ENCODE measurements at places on chromosomes 11 and 22.

DNA sequence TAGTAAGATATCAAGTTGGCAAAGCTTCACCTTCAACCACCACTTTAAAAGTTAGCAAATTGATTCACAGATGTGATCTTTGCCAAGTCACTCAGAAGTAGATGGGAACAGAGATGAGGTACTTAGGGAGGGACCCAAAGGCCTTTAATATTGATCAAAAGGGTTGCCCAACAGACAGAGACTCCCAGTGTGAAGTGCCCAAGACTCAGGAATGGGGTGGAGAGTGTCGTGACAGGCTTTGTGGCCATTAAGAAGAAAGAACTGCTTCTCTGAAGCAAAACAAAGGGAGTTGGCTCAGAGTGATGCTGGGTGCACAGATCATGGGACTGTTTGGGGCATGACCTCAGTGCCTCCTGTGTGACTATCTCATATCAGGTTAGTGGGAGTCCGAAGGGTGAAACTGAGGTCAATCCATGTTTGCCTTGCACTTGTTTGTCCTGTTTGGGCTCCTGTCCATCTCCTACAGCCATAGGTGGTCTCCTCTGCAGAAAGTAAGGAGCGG lies 132.3 kb downstream of the APIP start:
- no peak for DNase-seq

GRCh38 chr11:96267001-96267495 lies 75.9 kb downstream of the MAML2 start:
- no peak for DNase-seq

GRCh38 chr11:132643239-132643638 lies 889.1 kb downstream of the OPCML start:
- no peak for DNase-seq

GRCh38 chr11:45152740-45153595 lies 6.5 kb downstream of the PRDM11 start:
- no peak for DNase-seq

DNA sequence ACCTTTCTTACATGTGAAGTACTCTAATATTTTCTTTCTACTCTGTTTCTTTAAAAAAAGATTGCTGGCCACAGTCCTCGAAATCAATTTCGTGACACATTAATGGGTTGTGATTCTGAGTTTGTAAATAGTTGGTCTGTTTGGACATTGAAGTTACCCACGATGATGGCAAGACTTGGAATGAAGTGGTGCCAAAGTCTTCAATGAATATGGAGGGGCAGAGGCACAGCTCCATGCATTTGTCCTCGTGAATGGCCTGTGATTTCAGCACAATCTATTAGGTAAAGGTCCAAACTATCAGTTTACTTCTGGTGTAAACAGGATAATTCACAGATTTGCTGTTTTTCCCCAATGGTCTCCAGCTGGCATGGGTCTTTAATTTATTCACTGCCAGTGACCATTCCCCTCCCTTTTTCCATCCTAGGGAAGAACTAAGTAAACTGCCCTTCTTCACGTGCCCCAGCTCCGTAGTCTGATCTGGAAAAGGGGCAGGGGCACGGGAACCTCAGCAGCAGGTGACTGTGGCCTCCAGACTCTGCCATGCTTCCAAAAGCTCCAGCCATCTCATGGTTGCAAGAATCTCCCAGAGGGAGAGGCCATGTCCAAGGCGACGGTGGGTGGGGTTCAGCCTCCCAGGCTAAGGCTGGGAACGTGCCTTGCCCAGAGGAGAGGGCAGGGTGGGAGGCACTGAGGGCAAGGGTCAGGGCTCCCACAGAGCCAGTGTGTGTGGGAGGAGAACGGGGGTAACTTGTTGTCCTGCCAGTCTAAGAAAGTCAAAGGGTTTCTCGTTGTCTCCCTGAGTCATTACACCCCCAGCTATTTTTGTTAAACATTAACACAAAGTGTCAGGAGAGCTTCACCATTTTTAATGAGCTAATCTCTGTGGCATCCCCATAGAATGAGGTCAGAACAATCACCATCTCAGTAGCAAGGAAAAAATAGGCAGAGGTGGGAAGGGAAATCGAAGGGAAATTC lies 16.9 kb upstream of the PEX26 start:
- DNase-seq, result peak; percentile 55

- no peak for DNase-seq
Observed at GRCh38 chr11:36627471-36627870, 29.4 kb upstream of the RAG2 start.

- no peak for DNase-seq
Observed at GRCh38 chr11:1367721-1368120, 22.0 kb upstream of the BRSK2 start.

GRCh38 chr11:109073032-109073822 lies 348.8 kb upstream of the C11orf87 start:
- DNase-seq, result no peak

GRCh38 chr11:86313793-86314192 lies 11.8 kb downstream of the HIKESHI start:
- no peak for DNase-seq

DNA sequence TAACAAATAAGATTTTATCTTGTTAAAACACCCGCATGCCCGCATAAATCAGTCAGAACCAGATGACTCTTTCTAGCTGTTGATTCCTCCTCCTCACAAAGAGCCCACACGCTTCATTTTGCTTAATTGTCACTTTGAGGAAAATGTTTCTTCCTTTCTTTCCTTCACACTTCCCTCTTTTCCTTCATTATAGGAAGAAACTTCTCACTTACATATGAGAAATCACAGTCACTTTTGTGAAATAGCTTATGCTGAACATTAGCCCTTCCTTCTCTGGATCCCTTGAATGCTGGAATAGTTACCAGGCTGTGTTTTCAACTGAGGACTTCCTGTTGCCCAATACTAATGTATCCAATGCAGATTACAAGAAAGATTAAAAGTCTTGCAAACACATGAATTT lies 5.8 kb downstream of the MS4A6E start:
- DNase-seq, result no peak

- DNase-seq, result no peak
Observed at GRCh38 chr22:21868651-21869050, 1.2 kb upstream of the MAPK1 start.

GRCh38 chr11:46298699-46299433 lies 21.4 kb downstream of the CREB3L1 start:
- peak; percentile 82 for DNase-seq

GRCh38 chr11:23976426-23976825 lies 520.4 kb upstream of the LUZP2 start:
- peak; percentile 84 for DNase-seq

GRCh38 chr22:39341179-39341578 lies 8.6 kb upstream of the SYNGR1 start:
- DNase-seq, result no peak

- DNase-seq, result peak; percentile 78
Observed at GRCh38 chr22:19478901-19479354, at the start of gene UFD1. Gene UFD1, minus strand, starts transcription at chr22:19479193. Its CDS starts 108 bp downstream, at chr22:19479085.

- no peak for DNase-seq
Observed at GRCh38 chr22:20945578-20945934, 21.5 kb upstream of the AIFM3 start.

DNA sequence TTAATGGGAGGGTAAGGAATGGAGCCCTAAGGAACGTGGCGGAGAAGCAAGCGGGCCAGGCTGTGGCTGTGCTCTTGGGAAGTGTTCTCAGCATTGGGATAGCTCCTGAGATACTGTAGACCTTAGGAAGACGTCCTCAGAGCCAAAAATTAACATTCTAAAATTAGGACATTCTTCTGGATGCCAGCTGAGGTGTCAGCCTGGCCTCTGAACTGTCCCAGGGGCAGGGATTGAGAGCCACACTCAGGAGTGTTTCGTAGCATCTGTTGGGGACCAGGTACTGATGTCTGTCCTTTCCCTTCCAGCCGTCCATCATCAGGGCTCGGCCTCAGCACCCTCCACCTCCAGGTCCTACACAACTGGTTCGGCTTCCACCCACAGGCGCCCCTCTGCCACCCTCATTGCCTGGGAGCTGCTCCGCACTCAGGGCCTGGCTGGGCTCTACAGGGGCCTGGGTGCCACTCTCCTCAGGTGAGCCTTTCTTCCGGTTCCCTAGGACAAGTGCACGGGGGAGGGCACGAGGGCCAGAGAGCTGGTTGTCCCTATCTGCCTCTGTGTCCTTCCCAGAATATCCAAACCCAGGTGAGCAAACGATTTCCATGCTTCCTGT lies 23.6 kb downstream of the SLC25A18 start:
- DNase-seq, result no peak

- DNase-seq, result no peak
Observed at GRCh38 chr11:36738292-36738861, 140.3 kb upstream of the RAG2 start.

DNA sequence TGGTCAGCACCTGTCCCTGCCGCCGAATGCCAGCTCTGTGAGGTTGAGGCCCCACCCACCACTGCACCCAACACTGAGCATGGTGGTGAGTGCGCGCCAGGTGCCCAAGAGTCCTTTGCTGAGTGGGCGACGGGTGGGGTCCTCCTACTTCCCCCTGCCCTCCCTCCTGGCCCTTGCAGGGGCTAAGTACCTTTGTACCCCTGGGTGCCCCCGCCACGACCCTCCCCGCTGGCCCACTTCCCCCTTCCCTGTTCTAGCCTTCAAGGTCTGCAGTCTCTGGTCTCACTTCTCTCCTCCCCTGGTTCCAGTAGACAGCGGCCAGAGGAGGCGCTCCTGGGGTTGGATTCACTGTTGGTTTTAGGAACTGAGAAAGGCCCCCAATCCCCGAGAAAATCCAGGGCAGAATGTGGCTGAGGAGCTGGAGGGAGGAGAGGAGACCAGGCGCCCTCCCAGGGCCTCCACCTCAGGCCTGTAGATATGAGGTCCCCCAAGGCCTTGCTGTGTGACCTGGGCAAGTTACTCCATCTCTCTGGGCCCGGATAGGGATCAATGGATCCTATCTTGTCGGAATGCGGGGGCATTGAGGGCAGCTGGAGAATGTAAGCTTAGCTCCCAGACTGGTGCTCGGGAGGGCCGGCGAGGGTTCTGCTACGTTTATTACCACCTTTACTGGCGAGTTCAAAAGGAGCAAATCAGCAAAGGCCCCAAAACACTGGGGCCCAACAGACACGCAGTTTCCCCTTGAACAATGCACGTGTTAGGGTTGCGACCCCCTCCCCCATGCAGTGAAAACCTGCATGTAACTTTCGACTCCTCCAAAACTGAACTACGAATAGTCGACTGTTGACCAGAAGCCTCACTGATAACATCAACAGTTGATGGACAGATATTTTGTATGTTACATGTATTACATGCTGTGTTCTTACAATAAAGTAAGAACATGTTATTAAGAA lies 31.9 kb upstream of the SMIM38 start:
- no peak for DNase-seq

- DNase-seq, result peak; percentile 42
Observed at GRCh38 chr11:27297616-27298015, 65.4 kb downstream of the CCDC34 start.

GRCh38 chr11:134401825-134402809 lies 9.9 kb downstream of the B3GAT1 start:
- DNase-seq, result no peak

DNA sequence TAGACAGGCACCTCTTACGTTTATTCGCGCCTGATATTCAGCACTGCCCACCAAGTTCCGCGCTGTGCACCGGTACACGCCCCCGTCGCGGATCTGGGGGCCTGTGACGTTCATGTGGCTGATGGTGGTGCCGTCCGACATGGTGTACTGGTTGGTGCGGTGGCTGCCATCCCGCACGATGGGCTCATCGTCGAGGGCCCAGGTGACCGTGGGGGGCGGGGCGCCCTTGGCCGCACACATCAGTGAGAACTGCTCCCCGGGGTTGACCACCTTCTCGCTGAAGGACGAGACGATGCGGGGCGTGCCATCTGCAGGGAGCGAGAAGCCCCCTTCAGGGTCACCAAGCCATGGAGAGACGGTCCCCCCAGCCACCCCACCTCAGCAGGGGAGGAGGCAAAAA lies 190.8 kb downstream of the CEP164 start:
- DNase-seq, result no peak

All from fibroblast of upper back skin (primary cell).